ENCODE measurements at places on chromosomes 13 and 19.

DNA sequence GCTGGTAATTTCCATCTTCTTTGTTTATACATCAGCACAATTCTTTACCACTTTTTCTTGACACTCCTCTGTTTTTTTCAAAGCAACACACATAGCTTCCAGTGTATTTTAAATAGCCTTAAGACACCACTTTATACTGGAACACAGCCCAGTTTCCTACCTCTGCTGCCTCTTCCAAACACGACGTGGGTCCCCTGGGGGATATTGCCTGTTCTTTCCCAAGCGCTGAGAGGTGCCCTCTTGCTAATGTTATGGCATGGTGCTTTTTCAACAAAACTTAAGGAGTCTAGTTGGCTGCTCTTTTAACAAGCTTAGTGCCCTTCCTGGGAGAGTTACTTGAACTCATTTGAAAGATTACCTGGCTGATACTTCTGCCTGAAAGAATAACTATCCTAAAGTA lies 112.7 kb downstream of the OLFM4 start:
- DNase-seq, result no peak

- DNase-seq, result no peak
Measured at GRCh38 chr19:30802424-30803013, 430.3 kb downstream of the ZNF536 start.

GRCh38 chr13:77031656-77032243 lies 4.8 kb upstream of the FBXL3 start:
- no peak for DNase-seq

DNA sequence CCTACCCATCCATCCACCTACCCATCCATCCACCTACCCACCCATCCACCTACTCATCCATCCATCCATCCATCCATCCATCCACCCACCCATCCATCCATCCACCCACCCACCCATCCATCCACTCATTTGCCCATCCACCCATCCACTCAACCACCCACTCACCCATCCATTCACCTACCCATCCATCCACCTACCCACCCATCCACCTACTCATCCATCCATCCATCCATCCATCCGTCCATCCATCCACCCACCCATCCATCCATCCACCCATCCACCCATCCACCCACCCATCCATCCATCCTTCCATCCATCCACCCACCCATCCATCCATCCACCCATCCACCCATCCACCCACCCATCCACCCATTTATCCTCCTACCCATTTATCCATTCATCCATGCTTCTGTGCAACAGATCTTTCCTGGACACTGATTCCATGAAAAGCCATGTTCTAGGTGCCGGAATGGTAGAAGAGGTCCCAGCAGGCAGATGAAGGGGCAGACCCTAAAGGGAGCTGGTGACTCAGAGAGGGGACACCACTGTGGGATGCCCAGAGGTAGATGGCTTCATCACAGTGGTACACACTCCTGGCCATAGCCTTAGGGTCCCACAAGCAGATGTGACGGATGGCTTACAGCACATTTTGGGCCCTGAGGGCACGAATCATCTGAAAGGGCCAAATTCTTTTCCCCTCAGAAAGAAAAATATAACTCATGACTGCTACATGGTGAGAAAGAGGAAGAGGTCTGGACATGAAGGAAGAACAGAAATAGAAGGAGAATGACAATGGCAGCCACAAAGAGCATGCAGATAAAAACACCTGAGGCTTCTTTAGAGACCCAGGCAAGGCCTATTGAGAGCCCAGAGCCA lies 76.0 kb downstream of the KCTD15 start:
- no peak for DNase-seq

GRCh38 chr13:93496985-93497673 lies 270.5 kb downstream of the GPC6 start:
- DNase-seq, result no peak

GRCh38 chr19:44142059-44142433 lies 692 bp downstream of the ZNF234 start:
- DNase-seq, result peak; percentile 67

GRCh38 chr13:18628428-18628827 lies 553.2 kb downstream of the TUBA3C start:
- DNase-seq, result no peak

DNA sequence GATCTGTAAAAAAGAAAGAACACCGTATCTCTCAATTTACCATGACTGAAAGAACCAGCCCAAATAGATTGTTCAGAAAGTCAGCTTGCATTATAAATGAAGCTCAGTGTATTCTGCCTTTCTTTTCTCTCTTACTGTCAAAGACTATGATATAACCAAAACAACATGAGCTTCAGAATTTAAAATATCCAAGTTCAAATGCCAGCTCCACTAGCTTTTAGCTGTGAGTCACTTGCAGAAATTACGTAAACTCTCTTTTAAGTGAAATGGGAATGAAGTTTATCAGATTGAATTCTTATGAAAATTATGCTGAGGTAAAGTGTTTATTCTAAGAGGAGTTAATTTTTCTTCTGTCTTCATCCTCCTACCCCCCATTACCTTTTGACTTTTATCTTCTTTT lies 20.0 kb upstream of the POSTN start:
- DNase-seq, result no peak

- peak; percentile 85 for DNase-seq
Measured at GRCh38 chr13:70249332-70250064, 141.2 kb upstream of the KLHL1 start.

- DNase-seq, result no peak
Measured at GRCh38 chr13:51834581-51835171, 10.3 kb downstream of the TMEM272 start.

DNA sequence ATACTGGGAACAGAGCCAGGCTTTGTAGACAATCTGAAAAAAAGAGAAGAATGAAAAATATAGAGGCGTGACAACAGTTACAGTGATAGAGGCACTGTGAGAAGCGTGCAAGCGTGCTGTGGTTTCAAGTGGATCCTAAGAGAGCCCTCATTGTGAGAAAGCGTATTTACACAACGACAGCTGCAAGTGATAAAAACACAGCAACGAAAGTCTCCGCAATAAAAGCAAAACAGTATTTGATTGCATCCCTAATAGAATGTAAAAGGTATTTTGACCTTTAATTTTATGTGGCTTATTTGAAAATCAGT lies 642.7 kb upstream of the ARGLU1 start:
- no peak for DNase-seq

GRCh38 chr13:39684531-39685137 lies 29.2 kb downstream of the COG6 start:
- peak; percentile 83 for DNase-seq

DNA sequence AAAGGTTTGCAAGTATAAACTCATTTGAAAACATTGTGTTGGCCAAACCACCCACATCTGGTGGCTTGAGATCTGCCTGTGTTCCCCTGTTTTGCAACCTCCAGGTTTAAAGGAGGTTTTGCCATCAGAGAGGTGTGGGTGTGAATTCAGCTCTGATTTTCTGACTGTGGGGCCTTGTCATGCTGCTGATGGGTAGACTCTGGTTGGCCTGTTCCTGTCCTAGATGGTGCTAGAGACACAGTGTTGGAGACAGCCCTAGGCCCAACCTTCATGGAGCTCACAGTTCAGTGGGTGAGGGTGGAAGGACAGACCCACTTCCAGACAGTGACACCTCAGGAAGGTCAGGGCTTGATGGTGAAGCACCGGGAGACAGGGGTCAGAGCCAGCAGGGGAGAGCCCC lies 7.5 kb downstream of the RAB4B start:
- DNase-seq, result no peak

- DNase-seq, result no peak
Measured at GRCh38 chr13:66859934-66860877, 369.9 kb downstream of the PCDH9 start.

GRCh38 chr19:48934837-48935236 lies 1.3 kb downstream of the DHDH start:
- no peak for DNase-seq

DNA sequence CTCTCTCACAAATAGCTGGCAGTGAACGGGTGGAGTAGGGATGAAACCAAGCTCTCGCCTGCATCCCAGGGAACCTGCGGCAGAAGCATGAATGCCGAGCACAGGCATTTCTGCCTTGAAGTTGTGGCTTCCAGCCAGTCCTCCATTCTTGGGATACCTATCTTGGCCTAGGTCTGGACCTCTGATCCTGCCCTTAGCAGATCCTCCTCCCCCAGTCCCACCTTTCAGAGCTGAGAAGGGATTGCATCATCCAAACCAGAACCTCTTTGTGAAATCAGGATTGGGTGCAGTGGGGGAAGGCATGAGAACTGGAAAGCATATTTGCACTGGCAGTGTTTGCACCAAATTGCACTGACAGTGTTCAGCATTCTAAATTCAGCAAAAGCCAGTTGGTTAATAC lies 5.8 kb downstream of the ZNF780A start:
- DNase-seq, result no peak

DNA sequence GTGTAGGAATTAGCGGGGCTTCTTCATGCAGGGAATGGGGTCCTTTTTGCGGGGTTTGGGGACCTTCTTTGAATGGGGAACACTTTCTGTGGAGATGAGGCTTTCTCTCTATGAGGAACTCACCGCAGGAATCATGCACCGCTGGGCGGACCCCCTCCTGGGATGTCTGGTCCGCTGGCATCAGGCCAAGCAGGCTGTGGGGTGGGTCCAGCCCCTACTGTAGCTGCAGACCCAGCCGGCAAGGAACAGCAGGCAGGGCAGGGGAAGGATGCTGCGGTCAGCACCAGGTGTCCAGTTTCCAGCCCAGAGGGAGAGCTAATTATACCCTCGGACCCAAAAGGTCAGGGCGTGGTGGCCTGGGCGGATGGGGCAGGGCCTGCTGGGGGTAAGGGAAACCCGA lies 1.8 kb downstream of the MYBPC2 start:
- DNase-seq, result no peak

- no peak for DNase-seq
Measured at GRCh38 chr19:47628078-47628771, 19.3 kb downstream of the BICRA start.

DNA sequence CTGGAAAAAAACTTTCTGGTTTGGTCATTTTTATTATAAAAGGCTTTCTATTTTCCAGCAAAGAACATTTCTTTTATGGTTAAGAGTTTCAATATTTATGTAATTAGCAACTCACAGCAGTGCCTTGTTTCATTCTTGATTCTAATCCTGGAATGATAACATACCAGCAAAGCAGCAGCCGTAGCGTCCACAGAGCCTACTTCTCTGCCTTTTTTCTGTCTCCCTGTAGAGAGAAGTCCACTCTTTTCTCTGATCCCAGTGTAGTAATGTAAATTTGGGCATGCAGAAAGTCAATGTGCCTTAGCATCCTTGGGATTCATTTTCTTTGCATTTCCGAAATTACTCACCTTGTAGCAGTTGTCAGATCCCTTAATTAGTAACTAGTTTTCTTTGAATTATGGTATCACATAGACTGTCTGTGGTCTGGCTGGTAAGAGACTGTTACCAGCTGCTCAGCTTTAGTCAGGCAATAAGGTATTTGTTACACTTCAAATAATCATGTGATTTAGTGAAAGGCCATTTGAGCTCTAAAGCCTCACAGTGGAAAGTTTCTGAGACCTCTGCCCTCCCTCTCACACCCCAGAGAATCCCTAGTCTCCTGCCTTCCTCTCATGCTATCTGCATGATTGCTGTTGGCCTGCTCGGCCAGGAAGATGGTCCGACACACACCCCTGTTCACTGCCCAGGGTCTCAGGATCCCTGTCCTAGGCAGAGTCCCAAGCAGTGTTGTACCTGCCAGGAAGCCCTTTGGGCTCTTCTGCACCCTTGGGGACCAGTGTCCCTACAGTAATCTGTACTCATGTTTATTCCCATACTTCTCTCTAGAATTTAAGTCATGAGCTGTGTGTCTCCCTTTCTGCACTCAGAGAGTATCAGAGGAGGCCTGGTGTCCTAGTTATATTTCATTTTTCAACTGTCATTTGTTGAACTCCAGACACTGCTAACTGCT lies 86.3 kb downstream of the LRCH1 start:
- no peak for DNase-seq

- DNase-seq, result no peak
Measured at GRCh38 chr19:55692681-55693081, 17.7 kb downstream of the EPN1 start.

DNA sequence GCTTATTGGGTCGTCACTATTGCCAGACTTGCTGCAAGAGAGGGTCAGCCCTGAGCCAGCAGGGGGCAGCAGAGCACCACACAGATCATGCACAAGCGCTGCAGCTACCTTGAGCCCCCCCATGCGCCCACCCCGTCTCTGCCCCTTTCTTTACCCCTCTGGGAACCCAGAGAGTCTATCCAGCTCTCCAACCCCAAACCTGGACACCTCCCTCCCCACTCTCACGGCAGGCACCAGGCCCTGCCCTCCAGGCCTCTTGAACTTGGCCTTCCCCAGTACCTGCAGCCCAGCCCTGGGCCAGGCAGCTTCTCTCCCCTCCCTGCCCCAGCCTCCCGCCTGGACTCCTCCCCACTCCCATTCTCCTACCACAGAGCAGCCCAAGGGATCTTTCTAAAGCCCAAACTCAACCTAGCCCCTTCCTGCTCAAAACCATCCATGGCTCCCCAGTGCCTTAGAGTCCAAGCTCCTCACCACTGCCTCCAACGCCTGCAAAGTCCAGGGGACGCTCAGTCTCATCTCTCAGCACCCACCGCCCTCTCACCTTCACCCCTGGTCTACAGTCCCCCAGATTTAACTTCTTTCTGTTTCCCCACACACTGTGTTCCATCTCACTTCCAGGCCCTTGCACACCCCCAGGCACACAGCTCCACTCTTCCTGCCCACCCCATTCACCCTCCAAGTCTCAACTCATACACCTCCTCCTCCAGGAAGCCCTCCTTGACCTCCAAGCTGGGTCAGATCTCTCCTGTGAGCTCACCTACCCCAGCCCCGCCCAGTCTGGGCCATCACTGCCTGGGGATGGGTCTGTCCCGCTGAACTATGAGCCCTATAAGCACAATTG lies 9.4 kb upstream of the CEACAM16 start:
- DNase-seq, result peak; percentile 67

- peak; percentile 68 for DNase-seq
Measured at GRCh38 chr13:41312176-41312500, 1.1 kb downstream of the NAA16 start.

- DNase-seq, result no peak
Measured at GRCh38 chr13:75934889-75935288, 298.8 kb downstream of the LMO7 start.

- peak; percentile 80 for DNase-seq
Measured at GRCh38 chr19:49019242-49019932, 2.5 kb upstream of the LHB start.

DNA sequence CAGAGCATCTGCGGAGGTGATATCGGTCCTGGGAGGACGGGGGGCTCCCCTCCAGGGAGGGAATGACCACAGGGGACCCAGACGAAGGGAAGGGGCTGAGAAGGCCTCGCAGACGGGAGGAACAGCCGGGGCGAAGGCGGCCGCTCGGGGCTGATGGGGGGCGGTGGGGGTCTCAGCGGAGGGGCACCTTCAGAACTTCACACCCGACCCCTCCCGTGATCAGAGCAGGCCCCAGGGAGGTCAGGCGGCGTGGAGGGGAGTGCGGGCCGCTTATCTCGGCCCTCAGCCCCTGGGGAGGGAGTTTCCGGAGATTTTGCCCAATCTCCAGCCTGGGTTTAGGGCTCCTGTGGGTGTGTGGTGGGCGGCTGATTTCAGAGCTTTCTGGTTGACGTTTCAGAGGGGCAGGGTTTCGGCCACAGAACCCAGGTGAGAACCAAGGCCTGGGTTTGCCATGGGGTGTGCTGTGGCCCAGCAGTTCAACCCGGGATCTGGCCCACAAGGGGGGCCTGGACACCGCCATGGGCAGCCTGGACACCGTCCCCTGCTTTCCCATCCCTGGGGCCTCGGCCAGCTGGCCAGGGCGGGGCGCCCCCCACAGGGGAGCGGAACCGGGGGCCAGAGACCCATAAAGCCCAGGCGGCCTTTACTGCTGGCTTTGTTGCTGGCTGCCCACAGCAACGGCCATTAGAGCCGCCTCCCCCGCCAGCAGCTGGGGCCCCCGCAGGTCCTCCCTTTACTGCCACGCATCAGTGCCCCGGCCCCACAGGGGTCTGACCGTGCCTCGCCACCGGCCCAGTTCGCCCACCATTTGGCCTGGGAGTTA lies 29.0 kb downstream of the ARID3A start:
- DNase-seq, result no peak

GRCh38 chr13:40569024-40569350 lies 97.5 kb downstream of the FOXO1 start:
- DNase-seq, result no peak
